ENCODE measurements at places on chromosomes 13 and 19. TPM values are rescaled to one million over a fixed set of nuclear protein-coding genes. Genes with fewer than 3 reads are reported as not detected.

SLC25A42 gene
- total RNA-seq = 8.2 TPM

RRAS gene
- 124 TPM for total RNA-seq

MISP3 gene
- 1.7 TPM for total RNA-seq

APC2 gene
- total RNA-seq = 0.71 TPM

FCAR gene
- total RNA-seq = 1.2 TPM

FBXO17 gene
- 24.4 TPM for total RNA-seq

SLC7A10 gene
- 0.27 TPM for total RNA-seq

TNFSF11 gene
- total RNA-seq = not detected

MIA gene
- 12.8 TPM for total RNA-seq

ZIC5 gene
- not detected for total RNA-seq

CRLF1 gene
- 5.4 TPM for total RNA-seq

CIRBP gene
- 826 TPM for total RNA-seq

NR1H2 gene
- total RNA-seq = 107 TPM

CYP2A6 gene
- not detected for total RNA-seq

DNA sequence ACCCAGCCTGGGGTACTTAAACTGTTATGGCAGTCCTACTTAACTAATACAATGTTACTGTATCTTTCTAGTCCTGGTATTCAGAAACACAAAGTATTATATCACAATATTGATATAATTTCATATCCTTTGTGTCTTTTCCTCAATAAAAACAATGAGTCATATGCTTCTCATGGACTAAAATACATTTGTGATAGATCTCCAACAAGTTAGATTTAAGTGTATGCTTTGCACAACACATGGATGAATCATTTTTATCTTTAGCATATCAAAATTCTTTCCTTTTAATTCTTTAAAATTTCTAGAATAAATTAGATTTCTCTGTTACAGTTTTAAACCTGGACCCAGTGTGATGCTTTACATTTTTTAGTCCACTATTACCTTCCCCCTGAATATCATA, 1357.8 kb upstream of the ATXN8OS start:
- DNase-seq = no peak

DNA sequence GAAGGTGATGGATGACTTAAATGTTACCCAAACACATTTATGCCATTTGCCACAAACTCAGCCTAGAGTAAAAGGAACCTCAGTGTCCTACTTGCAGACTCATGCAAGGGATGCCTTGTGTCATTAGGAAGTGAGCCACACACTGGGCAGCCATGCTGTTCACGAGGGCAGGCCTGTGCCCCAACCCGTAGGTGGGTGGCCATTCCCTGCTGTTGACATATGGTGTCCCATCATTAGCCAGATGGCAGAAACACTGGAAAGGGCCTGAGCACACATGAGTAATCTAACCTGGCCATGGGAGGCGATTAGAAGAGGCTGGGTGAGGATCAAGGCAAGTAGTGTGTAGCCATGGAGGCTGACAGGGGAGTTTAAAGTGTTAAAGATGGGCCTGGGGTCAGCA, 9.7 kb upstream of the LRCH1 start:
- no peak for DNase-seq

GRCh38 chr13:85406269-85406975, 392.8 kb downstream of the SLITRK6 start:
- no peak for DNase-seq

GRCh38 chr19:30171795-30172612, 200.2 kb upstream of the ZNF536 start:
- no peak for DNase-seq

- no peak for DNase-seq
Measured at GRCh38 chr13:101473458-101473857, 21.0 kb downstream of the ITGBL1 start.

DNA sequence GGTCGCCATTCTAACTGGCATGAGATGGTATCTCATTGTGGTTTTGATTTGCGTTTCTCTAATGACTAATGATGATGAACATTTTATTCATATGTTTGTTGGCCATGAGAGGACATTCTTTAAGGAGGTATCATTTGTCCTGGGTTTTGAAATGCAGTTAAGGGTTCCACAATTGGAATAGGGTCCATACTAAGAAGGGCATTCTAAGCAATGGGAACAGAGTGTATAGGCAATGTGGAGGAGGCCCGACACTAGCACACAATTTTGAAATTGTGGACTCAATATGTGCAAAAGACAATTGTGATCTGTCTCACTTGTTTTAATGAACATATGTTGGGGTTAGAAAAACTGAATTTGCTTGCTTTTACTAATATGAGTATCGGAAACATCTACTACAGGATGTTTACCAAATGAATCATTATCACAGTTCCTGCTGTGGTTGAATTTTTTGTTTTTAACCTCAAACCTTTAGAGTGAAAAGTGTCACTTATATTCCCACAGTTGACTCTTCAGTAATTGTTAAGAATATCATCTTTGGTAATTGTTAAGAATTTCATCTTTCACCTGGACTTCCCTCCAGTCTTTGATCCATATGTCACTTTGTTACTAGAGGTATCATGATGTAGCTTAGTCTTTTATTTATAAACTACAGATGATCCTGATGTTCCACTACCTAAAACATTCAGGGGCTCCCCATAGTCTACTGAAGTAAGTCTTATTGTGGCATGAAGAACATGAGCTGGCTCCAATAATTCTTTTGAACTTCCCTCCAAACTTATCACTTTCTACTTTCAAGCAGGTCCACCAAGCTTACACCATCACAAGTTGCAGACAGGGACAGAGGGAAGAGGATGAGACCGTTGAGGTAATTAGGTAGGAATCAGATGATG, 109.7 kb upstream of the KLF12 start:
- DNase-seq = no peak

DNA sequence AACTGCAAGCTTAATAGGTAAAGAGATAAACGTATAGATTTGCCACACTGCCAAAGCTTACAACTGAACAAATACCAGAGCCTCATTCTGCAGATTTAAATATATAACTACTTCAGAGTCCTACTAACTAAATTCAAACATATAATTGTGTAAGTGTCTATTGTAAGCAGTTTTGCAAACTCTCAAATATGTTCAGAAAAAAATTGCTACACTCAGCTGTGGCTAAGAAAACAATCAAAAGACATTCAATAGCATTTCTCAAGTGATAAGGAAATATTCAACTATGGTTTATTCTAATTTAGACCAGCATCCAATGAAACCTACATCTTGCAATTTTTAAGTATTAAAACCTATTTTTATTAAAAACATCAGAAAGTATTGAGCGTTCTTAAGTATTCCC, 202.4 kb downstream of the KCTD12 start:
- no peak for DNase-seq

GRCh38 chr13:32911506-32911905, 104.7 kb upstream of the KL start:
- DNase-seq = no peak

DNA sequence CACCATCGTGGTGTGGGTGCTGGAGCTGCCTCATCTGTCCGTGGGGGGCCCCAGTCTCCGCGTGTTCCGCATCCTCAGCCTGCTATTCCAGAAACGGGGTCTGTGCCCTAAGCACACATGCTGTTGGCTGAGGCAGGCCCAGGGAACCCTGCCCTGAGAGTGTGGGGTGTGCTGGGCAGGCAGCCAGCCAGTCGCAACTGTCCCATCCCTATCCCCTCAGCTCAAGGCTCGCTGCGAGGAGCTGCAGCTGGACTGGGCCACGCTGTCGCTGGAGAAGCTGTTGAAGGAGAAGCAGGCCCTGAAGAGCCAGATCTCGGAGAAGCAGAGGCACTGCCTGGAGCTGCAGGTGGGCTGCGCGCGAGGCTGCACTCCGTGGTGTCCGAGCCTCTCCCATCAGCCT, 21.9 kb downstream of the PLEKHJ1 start:
- no peak for DNase-seq

DNA sequence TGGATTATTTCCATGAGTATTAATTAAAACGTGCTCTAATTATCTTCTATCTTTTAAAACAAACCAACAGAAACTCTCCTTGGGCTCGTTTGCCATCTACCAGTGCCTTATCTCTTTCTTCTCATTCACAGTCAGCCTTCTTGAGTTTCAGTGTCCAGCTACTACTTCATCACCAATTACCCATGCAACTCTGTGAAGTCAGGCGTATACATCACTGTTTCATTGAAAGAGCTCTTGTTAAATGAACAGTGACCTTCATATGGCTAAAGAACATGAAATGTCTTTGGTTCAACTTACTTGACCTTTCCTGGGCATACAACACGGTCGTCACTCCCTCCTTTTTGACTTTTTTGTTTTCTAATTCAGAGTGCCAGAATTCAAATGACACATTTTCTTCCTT, 5.2 kb upstream of the IFT88 start:
- no peak for DNase-seq

DNA sequence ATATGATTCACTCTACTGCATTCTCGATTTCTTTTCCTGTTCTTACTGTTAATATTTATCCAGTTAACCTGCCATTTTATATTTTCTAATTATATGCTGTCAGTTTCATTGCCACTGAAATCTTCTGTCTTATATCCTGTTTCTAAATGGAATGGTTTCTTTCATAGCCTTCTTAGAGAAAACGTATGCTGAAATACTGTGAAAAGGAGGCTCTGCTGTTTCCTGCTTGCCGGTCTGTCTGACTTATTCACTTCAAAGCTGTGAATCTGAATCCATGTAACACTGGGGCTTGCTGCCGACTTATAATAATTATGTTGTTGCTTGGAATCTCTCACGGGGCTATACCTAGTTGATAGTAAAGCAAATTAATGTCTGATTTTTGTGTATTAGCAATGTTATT, 80.0 kb downstream of the GPR12 start:
- DNase-seq = no peak

DNA sequence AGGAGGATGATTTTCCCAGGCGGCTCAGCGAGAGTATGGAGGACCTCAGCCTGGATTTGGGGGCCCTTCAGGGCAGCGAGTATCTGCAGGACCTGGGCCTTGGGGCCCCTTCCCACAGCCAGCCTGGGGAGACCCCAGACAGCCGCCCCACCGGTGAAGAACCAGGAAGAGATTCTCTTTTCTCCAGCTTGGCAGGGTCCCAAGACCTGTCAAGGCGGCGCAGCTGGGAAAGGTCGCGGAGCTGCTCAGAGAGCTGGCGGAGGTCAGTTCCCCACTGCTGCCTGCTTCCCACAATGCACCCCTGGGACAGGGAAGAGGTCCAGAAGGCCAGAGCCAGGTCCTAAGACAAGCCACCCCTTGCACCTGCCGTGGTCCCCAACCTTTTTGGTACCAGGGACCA, 24.1 kb downstream of the ARHGEF18 start:
- DNase-seq = peak; percentile 84

GRCh38 chr19:13078381-13078780, 24.3 kb downstream of the LYL1 start:
- DNase-seq = no peak

DNA sequence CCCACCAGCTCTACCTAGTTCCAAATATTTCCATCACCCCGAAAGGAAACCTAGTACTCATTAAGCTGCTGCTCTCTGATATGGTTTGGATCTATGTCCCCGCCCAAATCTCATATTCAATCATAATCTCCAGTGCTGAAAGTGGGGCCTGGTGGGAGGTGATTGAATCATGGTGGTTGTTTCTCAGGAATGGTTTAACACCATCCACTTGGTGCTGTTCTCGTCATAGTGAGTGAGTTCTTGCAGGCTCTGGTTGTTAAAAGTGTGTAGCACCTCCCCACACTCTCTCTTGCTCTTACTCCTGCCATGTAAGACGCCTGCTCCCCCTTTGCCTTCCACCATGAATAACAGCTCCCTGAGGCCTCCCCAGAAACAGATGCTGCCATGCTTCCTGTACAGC, 43.4 kb upstream of the MED4 start:
- no peak for DNase-seq

DNA sequence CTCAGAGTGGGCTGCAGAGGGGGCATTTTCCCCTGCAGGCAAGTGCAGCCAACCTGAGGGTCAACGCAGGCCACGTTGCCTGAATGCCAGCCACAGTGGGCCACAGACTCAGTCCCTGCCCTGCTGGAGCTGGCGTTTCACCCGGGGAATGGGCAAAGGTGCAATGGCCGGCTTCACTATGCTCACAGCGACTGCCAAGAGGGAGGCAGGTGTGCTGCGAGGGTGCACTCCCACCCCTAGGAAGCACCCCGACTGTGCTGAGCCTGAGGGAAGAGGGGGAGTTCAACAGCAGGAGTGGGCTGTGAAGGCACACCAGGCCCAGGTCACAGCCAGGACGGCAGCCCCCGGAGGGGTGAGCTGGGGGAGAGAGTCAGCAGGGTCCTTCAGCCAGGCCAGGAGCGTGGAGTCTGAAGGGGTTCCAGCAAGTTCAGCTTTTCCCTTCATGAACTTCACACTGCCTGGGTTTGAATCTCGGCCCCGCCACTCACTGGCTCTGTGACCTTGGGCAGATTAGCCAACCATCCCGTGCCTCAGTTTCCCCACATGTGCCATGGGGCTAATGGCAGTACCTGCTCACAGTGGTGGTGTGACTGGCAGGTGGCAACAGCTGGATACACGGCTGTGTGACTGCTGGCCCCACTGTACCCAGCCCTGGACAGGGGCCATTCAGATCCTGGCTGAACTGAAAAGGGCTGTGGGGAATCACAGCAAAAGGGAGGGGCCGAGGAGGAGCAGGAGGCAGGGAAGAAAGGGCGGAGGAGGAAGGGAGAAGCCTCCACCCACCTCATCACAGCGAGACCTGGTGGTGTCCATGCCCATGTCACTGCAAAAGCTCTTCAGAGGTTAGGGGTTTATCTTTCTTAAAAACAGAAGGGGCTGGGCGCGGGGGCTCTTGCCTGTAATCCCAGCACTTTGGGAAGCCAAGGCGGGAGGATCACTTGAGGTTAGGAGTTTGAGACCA, 7.6 kb downstream of the TRAPPC6A start:
- no peak for DNase-seq

DNA sequence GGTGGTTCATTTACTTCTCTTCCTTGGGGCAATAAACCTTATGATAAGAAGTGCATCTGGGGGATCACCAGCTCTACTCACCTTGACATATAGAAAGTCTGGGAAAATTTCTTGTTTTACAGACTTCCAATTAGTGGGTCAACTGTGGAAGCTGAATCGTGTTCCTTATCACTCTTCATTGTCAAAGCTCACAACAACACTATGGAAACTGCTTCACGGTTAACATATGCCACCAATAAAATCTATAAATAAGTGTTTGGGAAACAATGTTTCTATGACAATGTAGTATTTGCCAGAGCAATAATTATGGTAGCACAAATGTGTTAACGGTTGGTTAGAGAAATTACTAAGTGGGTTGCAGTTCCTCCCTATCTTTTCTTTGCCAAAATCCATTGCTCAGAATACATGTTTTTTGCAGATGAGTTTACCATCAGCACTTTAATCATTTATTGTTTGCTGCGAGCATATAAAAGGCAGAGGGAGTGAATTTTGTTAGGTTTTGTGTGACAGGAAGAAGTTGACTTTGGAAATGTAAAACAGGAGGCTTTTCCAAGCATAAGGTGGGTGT, 321.8 kb downstream of the RFC3 start:
- DNase-seq = no peak
